ENCODE measurements at places on chromosomes 3 and 15. TPM values are rescaled to one million over a fixed set of nuclear protein-coding genes. Genes with fewer than 3 reads are reported as not detected.

P2RY13 gene
- not detected for total RNA-seq

LRTM1 gene
- not detected for total RNA-seq

GOLGA8J gene
- total RNA-seq, result not detected

CLDN16 gene
- 0.09 TPM for total RNA-seq

KBTBD12 gene
- under 0.01 TPM for total RNA-seq

CPLX3 gene
- not detected for total RNA-seq

CCDC80 gene
- 614 TPM for total RNA-seq

LSAMP gene
- total RNA-seq, result 10.7 TPM

ST6GAL1 gene
- total RNA-seq, result 3.3 TPM

SMC4 gene
- 48.7 TPM for total RNA-seq

PDZRN3 gene
- 40.5 TPM for total RNA-seq

CSPG5 gene
- 0.09 TPM for total RNA-seq

IP6K2 gene
- 44.3 TPM for total RNA-seq

P2RY14 gene
- 0.41 TPM for total RNA-seq

CPEB1 gene
- total RNA-seq, result 40.9 TPM

TEX264 gene
- total RNA-seq, result 38.7 TPM

CLRN1 gene
- not detected for total RNA-seq

REC114 gene
- not detected for total RNA-seq

PSTPIP1 gene
- total RNA-seq, result not detected

IL20RB gene
- total RNA-seq, result 3.9 TPM
